ENCODE measurements at places on chromosomes 3 and 15. TPM values are rescaled to one million over a fixed set of nuclear protein-coding genes. Genes with fewer than 3 reads are reported as not detected.

DNA sequence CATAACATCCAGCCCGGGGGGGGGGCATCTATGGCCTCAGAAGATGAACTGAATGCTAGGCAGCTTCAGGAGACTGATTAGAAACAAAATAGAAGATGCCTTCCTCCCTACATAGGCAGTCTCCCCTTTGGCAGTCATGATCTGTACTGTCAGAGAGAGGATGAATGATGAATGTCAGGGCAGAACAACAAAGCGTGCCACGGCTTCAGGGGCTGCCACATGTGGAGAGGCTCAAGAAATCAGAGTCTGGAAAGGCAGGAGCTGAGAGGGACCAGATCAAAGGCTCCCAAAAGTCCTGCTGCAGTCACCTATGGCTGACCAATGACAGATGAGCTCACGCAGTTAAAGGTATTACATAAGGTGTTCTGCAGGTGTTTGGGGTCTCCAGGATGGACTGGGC, 180.4 kb downstream of the UACA start:
- H3K4me1 ChIP-seq = peaks cover 6% of the 10 kb centered on the region
- no peak for DNase-seq
- H3K36me3 ChIP-seq = no peaks in the 10 kb centered on the region
- no peak overlapping the region for H3K4me3 ChIP-seq
- H3K27ac ChIP-seq = no peak overlapping the region

DNA sequence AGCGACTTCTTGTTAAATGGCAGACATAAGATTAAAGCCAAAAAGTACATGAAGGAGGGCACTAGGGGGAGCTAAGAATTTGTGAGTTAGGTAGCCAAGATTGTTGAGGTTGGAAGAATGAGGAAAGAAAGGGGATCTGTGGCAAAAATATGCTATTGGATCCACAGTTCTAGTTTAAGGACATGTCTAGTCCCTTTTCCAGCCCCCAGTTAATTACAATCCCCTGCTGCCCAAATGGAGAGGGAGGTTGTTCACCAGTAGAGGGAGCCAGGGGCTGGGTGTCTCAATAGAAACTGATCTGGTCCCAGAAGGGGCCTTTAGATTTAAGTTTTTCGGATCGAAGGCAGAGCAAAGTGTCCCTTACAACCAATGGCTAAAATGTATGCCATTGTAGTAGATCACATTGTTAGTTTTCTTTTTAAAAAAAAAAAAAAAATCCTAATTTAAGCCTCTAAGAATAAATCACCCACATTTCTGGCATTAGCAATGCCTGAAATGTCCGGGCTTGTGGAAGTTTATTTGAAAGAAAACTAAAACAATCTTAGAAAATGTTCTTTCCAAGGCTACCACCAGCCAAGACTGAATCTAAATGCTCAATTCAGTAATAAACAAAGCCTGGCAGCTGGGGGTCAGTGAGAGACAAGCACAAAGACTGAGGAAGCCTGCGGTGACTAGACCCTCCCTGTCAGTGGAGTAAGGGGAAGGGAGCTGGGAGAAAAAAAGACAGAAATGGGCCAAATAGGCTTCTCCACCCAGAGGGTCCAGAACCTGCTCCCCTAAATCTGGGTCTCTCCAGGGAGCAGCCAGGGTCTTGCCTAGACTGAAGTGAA, 7.1 kb downstream of the COL8A1 start:
- H3K4me3 ChIP-seq = no peak overlapping the region
- no peak for DNase-seq
- H3K27me3 ChIP-seq = peaks cover 17% of the 10 kb centered on the region
- no peak overlapping the region for H3K27ac ChIP-seq

- H3K27ac ChIP-seq = no peak overlapping the region
- no peak overlapping the region for H3K4me3 ChIP-seq
These were observed 1011.9 kb downstream of the VGLL3 start for GRCh38 chr3:85979034-85979433.

DNA sequence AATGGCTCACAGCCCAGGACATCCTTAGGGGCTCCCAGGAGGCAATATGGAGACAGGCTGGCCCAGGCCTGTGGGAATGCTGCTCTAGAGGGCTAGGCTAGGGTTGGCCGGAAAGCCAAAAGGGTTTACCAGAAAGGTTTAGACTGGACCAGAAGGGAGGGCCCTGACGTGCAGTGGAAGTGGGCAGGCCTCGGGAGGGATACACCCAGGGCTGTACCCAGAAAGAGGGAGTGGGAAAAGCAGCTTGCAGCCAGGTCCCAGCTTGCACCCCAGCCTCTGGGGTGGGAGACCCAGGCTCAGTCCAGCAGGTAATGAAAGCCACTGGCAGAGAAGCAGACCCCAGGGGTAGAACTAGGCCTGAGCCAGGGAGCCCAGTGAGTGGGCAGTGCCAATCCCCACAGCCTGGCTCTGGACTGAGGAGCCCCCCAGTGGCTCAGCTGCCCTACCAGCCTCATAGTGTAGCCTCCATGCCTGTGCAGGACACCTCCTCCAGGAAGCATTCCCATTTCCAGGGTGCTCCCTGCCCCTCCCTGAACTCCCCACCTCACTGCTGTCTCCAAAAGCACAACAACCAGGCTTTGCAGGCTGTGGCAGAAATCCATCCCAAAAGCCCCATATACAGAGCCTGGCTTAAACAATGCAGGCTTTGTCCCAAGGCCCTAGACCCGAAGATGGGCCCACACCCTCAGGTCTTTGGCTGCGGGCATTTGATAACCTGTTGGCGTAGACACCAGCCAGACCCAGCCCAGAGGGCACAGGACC, 3.5 kb downstream of the GORASP1 start:
- peaks cover 65% of the 10 kb centered on the region for H3K4me1 ChIP-seq
- peak overlapping the region; percentile 65 for H3K27ac ChIP-seq
- no peaks in the 10 kb centered on the region for H3K27me3 ChIP-seq
- DNase-seq = no peak
- no peaks in the 10 kb centered on the region for H3K36me3 ChIP-seq

GRCh38 chr3:107740992-107741896, 218.5 kb downstream of the BBX start:
- H3K4me1 ChIP-seq = peaks cover 18% of the 10 kb centered on the region
- H3K27ac ChIP-seq = no peak overlapping the region
- peaks cover 6% of the 10 kb centered on the region for H3K36me3 ChIP-seq
- no peak overlapping the region for H3K4me3 ChIP-seq
- peak; percentile 14 for DNase-seq

Gene SNX22
- polyA plus RNA-seq = 59.9 TPM

Gene CACNA2D3
- not detected for polyA plus RNA-seq

Data from naive B cell (primary cell).